Cortex of kidney (tissue), 1 donor: ENCODE measurements at places on chromosomes 1 and 21.

GRCh38 chr1:212166644-212167043 is 118.6 kb upstream of the PPP2R5A start:
- DNase-seq, result no peak

DNA sequence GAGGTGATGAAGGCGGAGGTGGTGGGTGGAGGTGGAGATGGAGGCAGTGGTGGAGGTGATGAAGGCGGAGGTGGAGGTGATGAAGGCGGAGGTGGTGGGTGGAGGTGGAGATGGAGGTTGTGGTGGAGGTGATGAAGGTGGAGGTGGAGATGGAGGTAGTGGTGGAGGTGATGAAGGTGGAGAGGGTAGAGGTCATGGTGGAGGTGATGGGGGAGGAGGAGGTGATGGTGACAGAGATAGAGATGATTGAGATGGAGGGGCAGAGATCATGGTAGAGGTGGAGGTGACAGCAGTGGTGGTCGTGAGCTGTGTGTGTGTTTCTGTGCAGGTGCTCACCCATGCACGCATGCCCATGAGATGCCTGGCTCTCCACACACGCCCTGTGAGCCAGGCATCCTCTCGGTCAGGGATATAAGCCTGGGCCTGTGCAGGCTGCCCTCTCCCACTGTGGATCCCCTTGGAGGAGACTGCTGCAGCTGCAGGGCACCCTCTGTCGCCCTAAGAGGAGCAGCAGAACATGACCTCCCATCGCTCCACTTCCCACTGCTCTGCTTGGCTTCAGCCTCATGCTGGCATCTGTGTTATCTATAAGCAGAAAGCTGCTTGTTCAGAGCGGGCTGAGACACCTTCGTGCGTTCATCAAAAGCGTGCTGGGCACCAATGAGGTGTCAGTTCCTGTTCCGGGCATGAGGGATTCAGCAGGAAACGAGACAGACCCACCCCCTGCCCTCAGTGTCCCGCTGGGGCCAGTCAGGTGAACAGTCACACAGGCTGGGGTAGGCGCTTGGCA is 20.5 kb upstream of the NPHP4 start:
- DNase-seq, result no peak

DNA sequence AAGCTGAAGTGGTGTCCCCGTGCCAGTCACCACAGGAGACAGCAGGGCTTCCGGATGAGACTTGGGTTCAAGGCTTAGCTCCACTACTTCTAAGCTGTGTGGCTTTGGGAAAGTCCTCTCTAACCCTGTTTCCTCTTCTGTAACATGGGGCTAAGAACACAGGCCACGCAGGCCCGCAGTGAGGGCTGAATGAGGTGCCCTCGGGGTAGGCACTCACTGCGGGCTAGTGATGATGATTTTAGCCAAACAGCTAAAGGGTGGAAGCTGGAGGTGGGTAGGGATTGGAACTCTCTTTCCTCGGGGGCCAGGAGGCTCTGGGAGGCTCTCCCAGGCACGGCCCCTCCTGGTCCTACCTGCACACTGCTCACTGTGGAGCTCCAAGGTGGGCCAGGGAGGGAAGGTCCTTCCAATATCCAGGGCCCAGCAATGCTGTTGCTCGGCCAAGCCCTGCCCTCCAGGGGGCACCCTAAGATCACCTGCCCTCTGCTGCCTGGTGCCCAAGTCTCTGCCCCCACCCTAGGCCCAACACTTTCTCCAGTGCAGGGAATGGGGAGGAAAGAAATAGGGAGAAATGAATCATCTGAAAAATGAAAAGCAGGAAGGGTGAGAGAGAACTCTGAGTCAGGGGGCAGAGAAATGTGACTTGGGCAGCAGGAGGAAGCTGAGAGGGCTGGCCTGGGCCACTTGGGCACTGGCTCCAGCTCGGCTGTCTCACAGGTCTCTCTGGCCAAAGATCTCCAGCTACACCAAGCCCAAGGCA is 19.2 kb upstream of the EVA1B start:
- DNase-seq, result no peak

DNA sequence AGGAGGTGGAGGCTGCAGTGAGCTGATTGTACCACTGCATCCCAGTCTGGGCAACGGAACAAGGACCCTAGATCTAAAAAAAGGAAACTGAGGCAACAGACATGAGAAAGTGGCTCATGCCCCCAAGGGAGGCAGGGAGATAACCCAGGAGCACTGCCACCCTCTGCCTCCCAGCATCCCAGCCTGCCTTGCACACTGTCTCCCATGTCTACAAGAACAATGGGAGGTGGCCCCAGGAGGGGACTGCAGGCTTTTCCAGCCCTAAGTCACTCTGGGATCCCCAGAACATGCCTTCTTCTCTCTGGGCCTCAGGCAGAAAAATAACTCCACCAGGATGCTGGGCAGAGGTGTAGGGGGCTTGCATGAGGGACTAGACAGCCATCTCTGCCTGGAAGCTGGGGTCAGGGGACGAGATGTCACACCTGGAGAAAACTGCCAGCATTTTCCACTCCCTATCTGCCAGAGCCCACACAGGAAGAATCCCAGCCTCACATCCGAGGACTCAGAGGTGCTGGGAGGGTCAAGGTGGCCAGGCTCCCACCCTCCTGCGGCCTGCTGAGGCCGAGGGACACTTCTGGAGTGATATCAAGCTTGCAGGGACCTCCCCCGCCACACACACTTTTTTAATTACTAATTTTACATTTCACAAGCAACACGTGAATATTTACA is 21.4 kb downstream of the RUNX3 start:
- no peak for DNase-seq

GRCh38 chr1:223261914-223262313 is 102.1 kb downstream of the SUSD4 start:
- no peak for DNase-seq

DNA sequence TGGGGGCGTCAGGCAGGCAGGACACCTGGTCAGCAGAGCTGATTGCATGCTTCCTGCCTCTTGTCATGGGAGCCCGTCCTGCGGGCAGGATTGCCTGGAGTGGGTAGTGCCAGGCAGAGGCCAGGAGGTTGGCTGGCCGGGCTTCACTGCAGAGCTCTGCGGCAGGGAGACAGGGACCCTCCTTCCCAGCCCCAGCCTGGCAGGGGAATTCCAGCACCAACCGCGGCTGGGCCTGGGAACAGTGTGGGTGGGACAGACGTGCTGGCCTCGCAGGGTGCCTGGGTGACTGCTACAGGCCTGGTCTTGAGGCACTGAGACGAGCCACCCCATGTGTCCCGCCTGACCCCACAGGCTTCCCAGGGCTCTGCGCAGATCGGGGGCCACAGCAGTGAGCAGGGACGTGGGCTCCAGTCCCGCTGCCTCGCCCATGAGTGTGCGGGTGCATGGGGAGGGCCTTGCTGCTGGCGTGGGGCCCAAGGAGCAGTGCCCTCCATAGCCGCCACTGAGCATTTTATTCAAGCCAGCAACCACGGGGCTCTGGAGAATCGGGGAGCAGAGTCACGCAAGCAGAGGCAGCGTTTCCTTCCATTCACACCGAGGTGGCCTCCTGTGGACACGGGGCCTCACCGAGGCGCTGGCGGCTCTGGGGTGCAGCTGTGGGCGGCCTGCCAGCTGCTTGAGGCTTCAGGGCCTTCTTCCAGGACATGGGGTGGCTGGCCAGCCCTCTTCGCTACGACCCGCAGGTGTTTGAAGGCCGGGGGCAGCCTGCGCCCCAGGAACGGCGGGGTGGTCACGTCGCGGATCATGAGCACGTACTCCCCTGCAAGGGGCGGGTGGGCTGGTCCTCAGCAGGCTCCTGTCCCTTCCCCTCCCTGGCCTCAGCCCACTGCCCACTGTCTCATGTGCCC is 70.3 kb downstream of the MORN1 start:
- no peak for DNase-seq

DNA sequence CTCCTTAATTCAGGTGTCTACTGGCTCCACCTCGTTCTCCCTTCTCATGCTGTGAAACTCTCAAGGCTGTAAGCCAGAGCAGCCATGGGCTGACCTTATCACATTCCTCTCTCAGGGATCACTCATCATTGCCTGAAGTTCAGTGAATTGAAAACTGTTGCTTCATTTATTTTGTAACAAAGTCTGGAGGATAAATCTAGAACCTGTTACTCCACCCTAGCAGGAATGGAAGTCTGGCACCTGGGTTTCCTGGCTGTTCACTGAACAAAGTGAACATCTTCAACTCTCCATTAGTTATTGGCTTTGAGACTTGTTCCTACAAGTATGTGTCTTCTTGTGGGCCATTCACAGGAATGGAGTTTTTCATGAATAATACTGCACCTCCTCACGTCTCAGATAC is 584.1 kb downstream of the PTPRU start:
- DNase-seq, result no peak

- no peak for DNase-seq
These were observed 9.7 kb downstream of the CD2 start for GRCh38 chr1:116763787-116764465.

GRCh38 chr1:57026624-57027354 is 61.0 kb upstream of the C8B start:
- no peak for DNase-seq

DNA sequence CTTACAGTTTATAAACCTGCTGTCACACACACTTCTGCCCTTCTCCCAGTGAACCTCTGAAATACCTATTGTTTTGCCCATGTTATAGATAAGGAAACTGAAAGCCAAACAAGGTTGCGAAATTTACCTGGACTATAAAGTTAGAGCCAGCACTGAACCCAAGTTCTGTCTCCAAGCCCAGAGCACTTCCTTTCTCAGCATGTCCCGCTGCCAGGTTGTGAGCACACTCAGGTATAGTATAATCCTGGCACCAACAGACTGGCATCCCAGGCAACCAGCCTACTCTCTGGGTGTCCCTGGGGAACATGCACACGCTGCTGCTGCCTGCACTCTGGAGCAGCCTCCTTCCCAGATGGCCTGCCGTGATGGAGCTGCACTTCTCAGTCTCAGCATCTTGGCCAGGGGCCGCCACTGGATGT is 45.1 kb downstream of the PGBD5 start:
- no peak for DNase-seq

GRCh38 chr1:71086331-71086730 is 5.5 kb upstream of the ZRANB2 start:
- DNase-seq, result no peak

- no peak for DNase-seq
These were observed 26.4 kb downstream of the KRTAP10-1 start for GRCh38 chr21:44513389-44514217.

- no peak for DNase-seq
These were observed 143.6 kb downstream of the GABPA start for GRCh38 chr21:25878344-25878743.

GRCh38 chr1:152786077-152786476 is at the start of gene LCE1E:
LCE1E (plus strand) TSS chr1:152786257; CDS start chr1:152787300, 1,043 bp downstream.
- no peak for DNase-seq

DNA sequence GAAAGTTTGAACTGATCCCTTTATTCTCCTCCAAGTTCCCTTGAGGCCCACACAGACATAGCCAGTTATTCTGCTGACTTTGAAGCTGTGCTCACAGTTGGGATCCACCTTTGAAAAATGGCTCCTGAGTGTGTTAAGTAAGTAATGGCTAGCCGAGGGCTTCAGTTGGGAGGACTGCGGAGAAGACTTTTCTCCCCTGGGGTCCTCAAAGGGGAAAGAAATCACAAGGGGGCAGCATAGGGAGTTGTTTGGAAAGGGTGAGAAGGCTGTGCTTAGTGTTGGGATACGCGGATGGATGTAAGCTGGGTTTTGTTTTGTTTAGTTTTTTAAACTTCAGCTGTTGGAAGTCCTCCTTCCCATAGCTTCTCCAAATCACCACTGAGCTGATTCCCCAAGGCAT is 8.3 kb downstream of the PGM1 start:
- no peak for DNase-seq

- DNase-seq, result no peak
These were observed 1.1 kb downstream of the LAMB3 start for GRCh38 chr1:209651138-209651587.

DNA sequence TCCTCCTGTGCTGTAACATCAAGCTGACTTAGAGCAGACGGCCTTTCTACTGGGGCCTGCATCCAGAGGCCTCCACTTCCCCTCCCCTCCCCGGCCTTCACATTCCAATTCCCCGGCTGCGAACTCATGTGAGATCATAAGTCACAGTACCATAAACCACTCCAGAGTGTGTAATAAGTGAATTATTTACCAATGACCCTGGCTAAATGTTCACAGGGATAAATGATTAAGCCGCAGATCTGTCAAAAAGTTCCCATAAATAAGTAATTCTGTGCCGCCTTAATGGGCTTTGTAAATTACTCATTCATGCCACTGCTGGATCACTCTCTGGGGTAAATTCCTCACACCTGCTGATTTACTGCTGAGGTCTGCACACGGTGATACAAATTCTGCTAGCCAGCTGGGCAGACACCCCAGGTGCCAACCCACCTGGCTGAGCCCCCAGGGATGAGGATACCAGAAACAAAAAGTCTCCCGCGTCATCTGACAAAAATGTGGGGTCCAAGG is 27.4 kb upstream of the KIRREL1 start:
- no peak for DNase-seq

DNA sequence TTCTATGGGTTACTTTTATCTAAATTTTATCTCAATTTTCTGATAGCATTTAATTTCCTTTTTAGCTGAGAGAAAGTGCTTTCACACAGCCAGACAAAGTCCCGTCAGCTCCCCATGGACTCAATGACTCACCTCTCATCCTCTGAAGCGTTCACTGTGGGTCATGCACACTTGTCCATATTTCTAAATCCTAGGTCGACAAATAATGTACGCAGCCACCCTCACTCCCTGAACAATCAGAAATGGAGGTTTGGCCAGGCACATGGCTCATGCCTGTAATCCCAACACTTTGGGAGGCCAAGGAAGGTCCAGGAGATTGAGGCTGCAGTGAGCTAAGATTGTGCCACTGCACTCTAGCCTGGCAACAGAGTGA is 42.4 kb upstream of the COA6 start:
- no peak for DNase-seq

DNA sequence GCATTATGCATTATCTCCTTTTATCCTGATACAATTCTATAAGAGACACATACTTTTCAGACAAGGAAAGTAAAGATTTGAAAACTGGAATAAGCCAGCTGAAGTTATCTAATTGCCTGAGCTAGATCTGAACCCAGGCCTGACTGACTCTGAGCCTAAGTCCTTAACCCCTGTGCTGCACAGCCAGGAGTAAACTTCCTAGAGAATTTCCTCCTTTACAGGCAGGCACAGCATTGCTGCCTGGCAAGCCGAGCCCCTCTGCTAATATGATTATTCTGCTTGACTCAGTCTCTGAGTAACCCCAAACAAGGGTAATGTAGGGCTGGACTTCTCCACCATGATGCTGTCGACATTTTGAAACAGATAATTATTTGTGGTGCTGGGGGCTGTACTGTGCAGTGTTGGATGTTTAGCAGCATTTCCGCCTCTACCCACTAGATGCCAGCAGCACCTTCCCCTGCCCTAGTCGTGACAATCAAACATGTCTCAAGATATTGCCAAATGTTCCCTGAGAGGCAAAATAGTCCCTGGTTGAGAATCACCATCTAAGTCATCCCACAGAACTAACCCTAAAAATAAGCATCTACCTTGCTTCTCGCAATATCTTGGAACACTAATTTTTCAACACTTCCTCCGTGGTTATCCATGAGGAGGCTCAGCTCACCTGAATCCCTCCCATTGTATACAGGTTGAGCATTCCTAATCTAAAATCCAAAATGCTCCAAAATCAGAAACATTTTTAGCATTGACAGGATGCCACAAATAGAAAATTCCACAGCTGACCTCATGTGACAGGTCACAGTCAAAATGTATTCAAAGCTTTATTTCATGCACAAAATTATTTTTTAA is 18.5 kb downstream of the CAMK1G start:
- no peak for DNase-seq
